Activated CD8-positive, alpha-beta memory T cell treated with anti-CD3 and anti-CD28 coated beads for 1 hour (primary cell): ENCODE measurements at places on chromosomes 3 and 15.

- no peak for DNase-seq
These were observed 252.5 kb downstream of the ISL2 start for GRCh38 chr15:76588811-76589747.

- DNase-seq = no peak
These were observed 622.1 kb downstream of the IGSF11 start for GRCh38 chr3:118412503-118412902.

GRCh38 chr3:196121066-196121465 is 39.2 kb upstream of the TFRC start:
- no peak for DNase-seq

DNA sequence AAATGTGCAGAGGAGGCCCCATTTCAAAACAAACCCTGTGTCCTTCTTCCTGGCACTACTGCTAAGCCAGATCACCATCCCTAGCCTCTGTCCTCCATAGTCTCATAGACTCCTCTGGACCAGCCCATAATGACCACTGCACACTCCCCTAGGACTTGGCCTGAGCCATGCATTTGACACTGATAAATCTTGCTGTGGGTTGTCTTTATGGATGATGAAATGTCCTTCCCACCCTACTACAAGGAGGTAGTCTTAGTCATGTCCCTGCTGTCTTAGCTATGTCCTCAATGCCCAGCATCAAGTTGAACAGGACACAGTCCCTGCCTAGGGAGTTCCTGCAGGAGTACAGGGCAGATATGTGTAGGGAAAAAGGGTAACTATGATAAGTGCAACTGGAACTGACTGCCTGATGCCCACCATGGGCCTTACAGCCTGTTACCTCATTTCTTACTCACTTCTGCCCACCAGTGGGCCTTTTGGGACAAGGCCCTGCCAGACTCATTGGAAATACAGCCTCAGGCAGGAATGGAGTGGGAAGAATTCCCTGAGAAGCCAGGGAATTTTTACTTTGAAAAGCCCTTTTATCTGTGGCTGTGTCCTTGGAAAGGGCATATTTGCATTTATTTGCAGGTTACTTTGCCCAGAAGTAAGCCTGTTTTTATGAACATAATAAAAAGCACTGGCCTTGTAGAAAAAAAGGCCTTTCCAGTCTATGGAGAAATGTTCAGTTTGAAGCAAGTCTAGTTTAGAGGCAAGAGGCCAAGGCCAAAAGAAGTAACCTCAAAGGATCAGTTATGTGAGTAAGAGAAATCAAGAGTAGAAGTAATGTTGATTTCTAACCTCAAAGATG is 199.6 kb upstream of the EIF1B start:
- DNase-seq = no peak

GRCh38 chr15:51623386-51623938 is 891 bp upstream of the DMXL2 start:
- DNase-seq = no peak

DNA sequence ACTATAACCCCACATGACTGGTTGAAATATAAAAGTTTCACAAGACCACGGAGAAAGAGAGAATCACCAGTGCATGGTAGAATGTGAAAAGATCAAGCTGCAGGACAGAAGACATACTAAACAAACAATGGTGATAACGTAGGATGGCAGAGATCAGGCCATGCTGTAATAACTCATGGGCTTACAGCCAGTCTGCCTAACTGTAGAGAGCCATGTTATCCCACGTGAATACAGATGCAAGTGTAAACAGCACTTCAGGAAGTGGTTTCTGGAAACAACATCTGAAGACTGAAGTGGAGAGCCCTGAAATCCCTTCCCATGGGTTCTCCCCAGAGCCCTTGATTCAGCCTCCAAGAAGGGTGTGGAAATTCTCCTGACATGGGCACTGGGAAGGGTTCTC is 103.2 kb upstream of the SLCO2A1 start:
- DNase-seq = no peak

DNA sequence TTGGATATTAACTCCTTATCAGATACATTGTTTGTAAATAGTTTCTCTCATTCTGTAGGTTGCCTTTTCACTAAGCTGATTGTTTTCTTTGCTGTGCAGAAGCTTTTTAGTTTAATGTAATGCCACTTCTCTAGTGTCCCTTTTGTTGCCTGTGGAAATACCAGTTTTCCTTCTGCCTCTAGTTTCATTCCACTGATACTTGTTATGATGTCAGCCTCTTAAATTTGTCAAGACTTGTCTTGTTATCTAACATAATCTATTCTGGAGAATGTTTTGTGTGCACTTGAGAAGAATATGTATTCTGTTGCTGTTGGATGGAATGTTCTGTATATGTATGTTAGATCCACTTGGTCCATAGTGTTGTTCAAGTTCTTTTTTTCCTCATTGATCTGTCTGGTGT is 18.0 kb upstream of the CEP152 start:
- no peak for DNase-seq
